ENCODE measurements at places on chromosomes 3 and 15. TPM values are rescaled to one million over a fixed set of nuclear protein-coding genes. Genes with fewer than 3 reads are reported as not detected.

CAMK1 gene
- 69.7 TPM for total RNA-seq

ZBED2 gene
- total RNA-seq, result not detected

DGKG gene
- total RNA-seq, result 12.5 TPM

SH2D7 gene
- total RNA-seq, result not detected

CCR2 gene
- total RNA-seq, result 0.41 TPM

NPAP1 gene
- not detected for total RNA-seq

AADAC gene
- total RNA-seq, result not detected

NANOGP8 gene
- total RNA-seq, result not detected

CRTAP gene
- total RNA-seq, result 419 TPM

STIMATE gene
- total RNA-seq, result 45.2 TPM

TRAT1 gene
- total RNA-seq, result not detected

ERICH6 gene
- total RNA-seq, result not detected

ISLR2 gene
- not detected for total RNA-seq

PRSS50 gene
- total RNA-seq, result 0.28 TPM

AEN gene
- total RNA-seq, result 36.0 TPM

SACM1L gene
- 50.5 TPM for total RNA-seq

CLDN16 gene
- not detected for total RNA-seq

CEP152 gene
- total RNA-seq, result 6.5 TPM

KLF15 gene
- 90.2 TPM for total RNA-seq

PROK2 gene
- not detected for total RNA-seq

ALPK3 gene
- 56.9 TPM for total RNA-seq

ZKSCAN7 gene
- 5.4 TPM for total RNA-seq

PLA2G4D gene
- total RNA-seq, result not detected

FBXO40 gene
- total RNA-seq, result not detected

SPATA12 gene
- not detected for total RNA-seq

SCAANT1 gene
- total RNA-seq, result not detected

MESP2 gene
- not detected for total RNA-seq

GOLGA8S gene
- total RNA-seq, result 0.42 TPM

ARHGEF26 gene
- 88.0 TPM for total RNA-seq

GABRR3 gene
- total RNA-seq, result not detected

RMDN3 gene
- total RNA-seq, result 17.2 TPM

TM4SF4 gene
- total RNA-seq, result not detected

LSAMP gene
- total RNA-seq, result 5.4 TPM

ATR gene
- 41.6 TPM for total RNA-seq

TRMT10C gene
- 11.6 TPM for total RNA-seq

ZNF385D gene
- total RNA-seq, result 15.8 TPM

RAF1 gene
- 183 TPM for total RNA-seq

MRAS gene
- total RNA-seq, result 62.3 TPM

KCNMB3 gene
- 10.3 TPM for total RNA-seq

IL17RE gene
- total RNA-seq, result 5.7 TPM

CAMKV gene
- not detected for total RNA-seq

CPNE9 gene
- not detected for total RNA-seq

ACAN gene
- total RNA-seq, result 147 TPM

GABRG3 gene
- total RNA-seq, result not detected

SLC28A2 gene
- not detected for total RNA-seq

TGM5 gene
- not detected for total RNA-seq

STRA6 gene
- not detected for total RNA-seq

GREM1 gene
- total RNA-seq, result 0.42 TPM

LRRIQ4 gene
- total RNA-seq, result not detected

IGSF10 gene
- 34.6 TPM for total RNA-seq

FNDC3B gene
- total RNA-seq, result 113 TPM

ICE2 gene
- total RNA-seq, result 19.4 TPM

AHSG gene
- total RNA-seq, result not detected

Data from thoracic aorta (tissue), 2 donors.